ENCODE measurements at places on chromosomes 3 and 15.

- DNase-seq: no peak
These were observed 38.1 kb downstream of the CHAC1 start for GRCh38 chr15:40991355-40991754.

- DNase-seq: no peak
These were observed 97.1 kb upstream of the TRIM42 start for GRCh38 chr3:140580746-140581145.

- DNase-seq: no peak
These were observed 23.9 kb upstream of the GRIP2 start for GRCh38 chr3:14563946-14564539.

- peak; percentile 88 for DNase-seq
These were observed 4.3 kb downstream of the DNASE1L3 start for GRCh38 chr3:58206406-58207011.

GRCh38 chr3:23710555-23710954 is 95.2 kb upstream of the UBE2E1 start:
- no peak for DNase-seq

DNA sequence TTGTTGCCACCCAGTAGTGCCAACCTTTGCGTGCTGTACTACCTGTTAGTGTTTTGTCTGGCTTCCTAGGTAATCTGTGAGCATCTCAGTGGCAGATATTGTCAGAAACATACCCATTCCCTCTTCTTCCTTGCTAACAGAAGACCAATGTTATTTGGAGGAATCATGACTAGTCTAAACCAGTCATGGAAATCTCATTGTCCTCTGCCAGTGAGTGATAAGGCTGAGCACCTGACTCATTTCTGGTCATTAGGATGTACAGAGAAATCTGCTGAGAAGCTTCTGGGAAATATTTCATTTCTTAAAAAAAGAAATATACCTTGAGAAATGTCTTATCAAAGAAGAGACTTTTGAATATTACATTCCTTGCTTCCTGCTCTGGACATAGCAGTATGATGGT is 70.1 kb upstream of the CDV3 start:
- DNase-seq: peak; percentile 8
